Activated CD8-positive, alpha-beta memory T cell treated with anti-CD3 and anti-CD28 coated beads for 4 hours (primary cell): ENCODE measurements at places on chromosomes 12 and 14.

- DNase-seq: no peak
These were observed 19.0 kb downstream of the GCN1 start for GRCh38 chr12:120175537-120175936.

GRCh38 chr12:27280412-27280811 is 36.3 kb downstream of the STK38L start:
- DNase-seq: no peak

DNA sequence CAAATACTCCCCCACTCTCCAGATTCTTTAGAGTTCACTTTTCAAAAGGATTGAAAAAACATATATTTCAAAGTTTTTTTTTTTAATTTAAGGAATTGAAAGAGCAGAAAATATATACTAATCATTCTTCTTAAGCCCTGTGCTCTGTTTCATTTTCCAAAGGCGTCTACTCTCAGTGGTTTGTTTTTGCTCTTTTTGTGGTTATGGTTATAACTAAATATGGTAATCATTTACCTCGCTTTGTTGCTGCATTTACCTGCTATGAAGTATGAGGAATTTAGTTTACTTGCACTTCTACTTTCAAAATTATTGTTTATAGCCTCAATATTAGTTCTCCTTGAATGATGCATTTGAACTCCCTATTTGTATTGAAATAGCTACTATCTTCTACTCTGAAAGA is 55.9 kb upstream of the LRRK2 start:
- DNase-seq: no peak

- peak; percentile 25 for DNase-seq
These were observed 1494.7 kb upstream of the TMEM132C start for GRCh38 chr12:126772171-126772864.

DNA sequence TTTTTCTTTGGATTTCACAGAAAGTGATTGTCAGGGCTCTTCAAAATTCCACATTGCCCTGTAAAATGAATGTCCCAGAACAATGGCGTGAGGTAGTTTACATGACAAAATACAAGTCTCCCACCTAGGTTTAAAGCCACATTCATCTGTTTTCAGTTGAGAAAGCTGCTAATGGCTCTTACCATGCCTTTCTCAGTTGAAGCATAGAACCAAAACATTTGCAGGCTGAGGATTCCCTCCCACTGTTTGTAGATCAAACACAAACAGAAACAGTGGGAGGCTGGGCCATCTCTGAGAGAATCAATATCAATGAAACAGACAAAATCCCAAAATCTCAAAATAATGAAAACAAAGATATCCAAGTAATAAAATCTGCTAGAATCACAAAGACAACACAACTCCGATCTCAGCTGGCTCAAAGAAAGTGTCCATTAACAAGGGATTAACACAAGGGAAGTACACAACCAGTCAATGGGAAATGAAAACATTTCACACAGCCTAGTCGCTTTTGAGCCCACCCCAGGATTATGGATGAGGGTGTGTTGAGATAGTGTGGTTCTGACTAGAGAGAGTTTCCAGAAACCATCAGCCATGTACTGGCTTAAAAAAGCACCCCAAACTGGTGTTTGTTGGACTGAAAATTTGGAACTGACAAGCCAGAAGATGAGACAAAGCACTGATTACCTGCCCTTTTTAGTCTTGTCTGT is 54.5 kb upstream of the TMEM260 start:
- DNase-seq: no peak

- DNase-seq: no peak
These were observed 1186.8 kb upstream of the SEL1L start for GRCh38 chr14:82720431-82720830.

DNA sequence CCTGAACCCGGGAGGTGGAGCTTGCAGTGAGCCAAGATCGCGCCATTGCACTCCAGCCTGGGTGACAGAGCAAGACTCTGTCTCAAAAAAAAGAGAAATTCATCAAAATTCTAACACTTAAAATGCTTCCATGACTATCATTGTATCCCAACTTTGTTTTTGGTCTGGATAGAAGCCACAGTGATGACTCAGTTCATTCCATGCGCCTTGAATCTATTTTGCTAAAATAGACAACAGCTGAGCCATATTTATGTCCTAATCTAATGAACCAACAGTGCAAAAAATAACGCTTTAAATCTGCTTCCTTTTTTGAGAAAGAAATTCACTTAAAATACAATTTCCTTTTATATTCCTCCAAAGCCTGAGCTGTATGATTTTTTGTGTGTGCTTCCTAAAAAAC is 23.2 kb upstream of the BICD1 start:
- DNase-seq: no peak

GRCh38 chr14:72699443-72699842 is 194.5 kb downstream of the DPF3 start:
- no peak for DNase-seq

- no peak for DNase-seq
These were observed 7.2 kb downstream of the ALDH2 start for GRCh38 chr12:111773801-111774551.

DNA sequence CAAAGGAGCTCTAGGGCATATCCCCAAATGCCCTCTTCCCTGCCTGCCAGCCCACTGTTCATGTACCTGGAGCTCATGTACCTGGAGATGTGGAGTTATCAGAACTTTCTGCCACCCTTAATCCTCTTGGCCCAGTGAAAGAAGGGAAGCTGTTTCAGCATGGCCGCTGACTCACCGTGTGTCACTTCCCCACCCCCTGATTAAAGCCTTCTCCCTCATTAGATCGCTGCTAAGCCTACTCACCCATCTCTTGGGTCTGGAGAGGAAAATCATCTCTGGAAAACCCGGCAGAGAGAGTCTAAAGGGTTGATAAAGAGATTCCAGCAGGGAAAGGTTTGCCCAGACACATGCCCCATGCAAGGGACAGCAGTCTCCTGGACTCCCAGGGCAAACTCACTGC is 4.5 kb upstream of the LTBP2 start:
- no peak for DNase-seq

DNA sequence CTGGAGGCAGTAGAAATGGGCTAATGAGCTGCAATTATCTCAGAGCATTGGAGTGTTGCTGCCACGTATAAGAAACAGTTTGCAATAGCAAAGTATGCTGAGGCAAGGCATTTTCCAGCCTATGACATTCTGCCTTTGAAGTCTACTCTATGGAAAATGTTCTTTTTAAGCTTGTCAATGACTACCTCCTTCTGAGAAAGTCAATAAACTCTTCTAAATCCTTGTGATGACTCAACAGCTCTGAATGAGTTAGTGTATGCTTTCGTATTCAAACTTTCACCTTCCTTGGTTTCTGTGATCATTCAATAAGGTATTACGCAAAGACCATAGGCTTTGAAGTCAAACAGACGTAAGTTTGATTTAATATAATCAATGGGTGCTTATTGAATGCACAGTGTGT is 111.2 kb downstream of the CAPZA3 start:
- no peak for DNase-seq

DNA sequence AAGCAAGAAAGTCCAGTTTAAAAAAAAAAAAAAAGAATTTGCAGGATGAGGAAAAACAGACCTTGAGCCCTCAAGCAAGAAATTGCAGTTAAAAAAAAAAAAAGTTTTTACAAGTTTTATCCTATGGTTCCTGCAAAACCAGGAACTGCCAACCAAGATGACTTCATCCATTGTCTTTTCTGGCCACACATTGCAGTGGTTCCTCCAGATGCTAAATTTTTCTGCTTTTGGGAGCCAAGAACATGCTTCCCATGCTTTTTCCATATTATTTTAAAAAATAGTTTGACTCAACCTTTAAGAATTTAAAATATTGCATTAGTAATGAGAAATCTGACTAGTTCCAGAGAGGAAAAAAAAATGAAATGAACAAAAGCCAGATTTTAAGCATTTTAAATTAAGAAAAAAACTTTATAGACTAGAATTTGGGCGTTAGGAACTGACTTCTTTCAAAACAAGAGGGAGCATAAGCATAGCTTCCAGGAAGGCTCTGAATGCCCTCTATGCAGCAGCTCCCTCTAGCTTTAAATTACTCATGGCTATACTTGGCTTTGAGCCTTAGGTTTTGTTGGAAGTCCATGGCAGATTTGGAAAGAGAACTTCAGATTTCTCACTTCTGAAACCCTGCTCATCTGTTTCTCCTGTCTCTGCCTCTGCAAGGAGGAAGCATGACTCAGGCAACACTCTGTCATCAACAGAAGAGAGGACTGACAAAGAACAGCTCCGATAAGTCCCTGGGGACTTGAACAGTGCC is 124.5 kb downstream of the GPR65 start:
- no peak for DNase-seq

DNA sequence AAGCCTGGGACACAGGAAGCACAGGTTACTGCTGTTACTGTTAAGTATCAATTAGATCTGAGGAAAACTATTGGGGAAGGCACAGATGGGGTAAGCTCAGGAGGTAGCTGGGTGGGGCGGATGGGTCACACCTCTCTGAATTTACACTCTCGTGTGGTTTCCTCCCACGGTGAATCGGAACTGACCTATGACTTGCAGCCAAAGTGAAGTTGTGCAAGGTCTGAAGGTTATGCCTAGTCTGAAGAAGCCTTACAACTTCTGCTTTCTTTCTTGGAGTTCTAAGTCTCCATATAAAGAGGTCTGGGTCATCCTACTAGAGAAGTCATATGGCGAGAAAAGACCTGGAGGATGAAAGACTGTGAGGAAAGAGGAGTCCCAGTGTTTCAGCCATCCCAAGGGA is 25.6 kb upstream of the GPATCH2L start:
- no peak for DNase-seq

DNA sequence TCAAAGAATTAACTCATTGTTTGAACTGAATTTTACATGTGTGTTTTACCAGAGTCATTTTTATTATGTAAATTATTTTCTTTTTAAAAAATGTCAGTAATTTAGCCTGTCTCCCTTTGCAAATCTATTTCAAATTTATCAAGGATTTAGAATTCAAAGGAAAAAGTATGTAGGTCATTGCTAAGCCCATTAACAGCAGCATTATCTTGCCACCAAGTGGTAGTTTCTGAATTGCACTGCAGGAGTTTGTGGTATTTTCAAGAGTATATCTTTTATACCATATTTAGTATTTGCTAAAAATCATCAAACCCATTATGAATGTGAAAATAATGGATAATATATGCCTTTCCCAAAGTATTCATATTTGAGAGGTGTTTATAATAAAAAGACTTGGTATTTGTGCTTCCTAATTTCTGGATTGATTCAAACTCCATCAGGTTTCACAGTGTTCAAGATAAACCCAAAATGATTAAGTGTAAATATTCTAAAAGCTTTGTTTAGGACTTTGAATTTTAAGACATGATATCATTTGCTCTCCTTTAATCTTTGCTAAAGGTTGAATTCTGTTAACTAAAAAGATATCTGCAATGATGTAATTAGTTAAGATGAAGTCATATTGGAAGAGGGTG is 711.4 kb downstream of the FSCB start:
- DNase-seq: no peak
